ENCODE measurements at places on chromosomes 2 and 18.

- no peak for DNase-seq
Measured at GRCh38 chr2:21041943-21042707, 1.7 kb downstream of the APOB start.

- DNase-seq = no peak
Measured at GRCh38 chr2:3183766-3184165, 193.9 kb downstream of the EIPR1 start.

- no peak for DNase-seq
Measured at GRCh38 chr2:98487806-98488189, 43.1 kb downstream of the INPP4A start.

DNA sequence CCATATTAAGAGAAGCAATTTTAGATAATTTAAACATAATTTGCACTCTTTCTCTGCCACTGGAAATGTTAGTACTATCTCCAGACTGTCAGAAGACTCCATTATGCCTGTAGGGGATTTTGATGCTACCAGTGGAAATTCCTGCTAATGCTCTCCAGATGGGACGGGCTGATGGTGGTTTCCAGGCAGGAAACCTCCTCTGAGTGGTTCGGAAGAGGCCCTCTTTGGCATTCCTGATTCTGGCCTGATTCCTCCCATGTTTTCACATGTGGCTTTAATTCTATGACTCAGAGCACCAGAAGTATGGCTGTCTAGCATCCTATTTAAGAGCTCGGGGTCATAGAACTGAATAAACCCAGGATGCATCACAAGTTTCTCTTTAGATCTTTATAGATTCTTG lies 70.9 kb upstream of the ST6GAL2 start:
- no peak for DNase-seq

GRCh38 chr2:38718601-38719000 lies 32.6 kb downstream of the SRSF7 start:
- DNase-seq = no peak

DNA sequence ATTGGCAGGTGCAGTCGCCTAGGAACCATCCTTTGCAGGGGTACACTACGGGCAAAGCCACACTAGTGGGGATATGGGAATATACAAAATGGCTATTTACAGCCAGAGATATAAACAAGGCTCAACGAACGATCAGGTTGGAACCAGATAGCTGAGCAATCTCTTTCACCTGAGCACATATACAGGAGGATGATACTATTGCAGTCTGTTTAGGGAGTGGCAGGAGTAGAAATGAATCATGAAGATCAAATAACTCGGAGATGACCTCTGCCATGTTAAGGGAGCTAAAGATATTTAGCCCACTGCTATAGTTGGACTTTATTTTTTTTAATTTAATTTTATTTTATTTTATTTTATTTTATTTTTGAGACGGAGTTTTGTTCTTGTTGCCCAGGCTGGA lies 33.8 kb downstream of the TEX44 start:
- DNase-seq = no peak

GRCh38 chr2:31054842-31055388 lies 83.3 kb downstream of the GALNT14 start:
- no peak for DNase-seq

DNA sequence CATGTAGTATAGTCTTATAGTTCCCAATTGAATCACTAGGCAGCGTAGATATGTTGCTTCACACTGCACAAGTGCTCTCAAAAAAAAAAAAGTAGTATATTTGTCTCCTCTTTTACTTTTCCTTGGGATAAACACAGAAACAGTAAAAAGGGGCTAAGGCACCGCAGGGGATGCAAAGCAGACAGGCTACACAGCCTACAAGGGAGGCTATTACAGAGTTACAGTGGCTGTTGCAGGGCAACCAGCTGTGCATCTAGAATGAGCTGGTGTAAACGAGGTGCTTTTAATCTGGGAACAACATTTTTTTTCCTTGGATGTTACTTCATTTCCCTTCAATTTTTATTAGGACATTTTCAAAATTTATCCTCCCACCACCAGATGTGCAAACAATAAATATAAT lies 1934.7 kb upstream of the CELF4 start:
- no peak for DNase-seq

DNA sequence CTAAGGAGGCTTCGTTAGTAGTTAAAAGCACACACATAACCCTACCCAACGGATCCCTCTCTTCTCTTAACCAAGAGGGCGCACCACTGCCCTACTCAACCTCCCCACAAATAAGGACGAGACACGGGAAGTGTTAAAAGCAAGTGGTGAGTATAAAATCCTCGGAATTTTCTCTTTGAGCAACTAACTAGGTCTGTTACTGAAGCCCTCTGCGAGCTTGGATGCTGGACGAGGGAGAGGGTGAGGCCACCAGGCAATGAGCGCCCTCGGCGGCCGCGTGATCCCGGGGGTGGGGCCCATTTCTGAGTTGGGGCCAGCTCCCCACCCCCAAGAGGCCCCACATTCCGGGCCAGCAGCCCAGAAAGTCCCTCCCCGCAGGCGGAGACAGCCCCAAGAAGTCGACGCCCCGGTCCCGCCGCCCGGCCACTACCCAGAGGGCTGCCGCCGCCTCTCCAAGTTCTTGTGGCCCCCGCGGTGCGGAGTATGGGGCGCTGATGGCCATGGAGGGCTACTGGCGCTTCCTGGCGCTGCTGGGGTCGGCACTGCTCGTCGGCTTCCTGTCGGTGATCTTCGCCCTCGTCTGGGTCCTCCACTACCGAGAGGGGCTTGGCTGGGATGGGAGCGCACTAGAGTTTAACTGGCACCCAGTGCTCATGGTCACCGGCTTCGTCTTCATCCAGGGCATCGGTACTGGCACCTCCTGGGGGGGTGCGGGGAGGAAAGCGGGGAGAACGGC lies at the start of gene CYBRD1:
CYBRD1 (plus strand) TSS at position 423 of the 736 bp plus-strand sequence; CDS start at position 495, 72 bp downstream.
- DNase-seq = peak; percentile 11

GRCh38 chr2:71742953-71743601 lies 289.7 kb downstream of the DYSF start:
- no peak for DNase-seq

DNA sequence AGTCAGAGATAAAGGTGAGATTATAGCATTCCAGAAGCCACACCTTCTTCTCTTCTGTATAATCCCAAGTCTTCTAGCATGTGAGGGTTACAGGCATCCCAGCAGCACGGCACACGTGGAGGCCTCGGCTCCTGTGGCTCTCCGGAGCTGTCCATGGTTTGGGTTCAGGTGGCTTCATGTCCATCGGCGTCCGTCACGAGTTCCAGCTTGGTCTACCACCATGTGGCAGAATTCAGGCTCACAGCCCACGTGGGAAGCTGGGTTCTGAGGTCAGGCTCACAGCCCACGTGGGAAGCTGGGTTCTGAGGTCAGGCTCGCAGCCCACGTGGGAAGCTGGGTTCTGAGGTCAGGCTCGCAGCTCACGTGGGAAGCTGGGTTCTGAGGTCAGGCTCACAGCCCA lies 378.3 kb upstream of the SALL3 start:
- DNase-seq = no peak

DNA sequence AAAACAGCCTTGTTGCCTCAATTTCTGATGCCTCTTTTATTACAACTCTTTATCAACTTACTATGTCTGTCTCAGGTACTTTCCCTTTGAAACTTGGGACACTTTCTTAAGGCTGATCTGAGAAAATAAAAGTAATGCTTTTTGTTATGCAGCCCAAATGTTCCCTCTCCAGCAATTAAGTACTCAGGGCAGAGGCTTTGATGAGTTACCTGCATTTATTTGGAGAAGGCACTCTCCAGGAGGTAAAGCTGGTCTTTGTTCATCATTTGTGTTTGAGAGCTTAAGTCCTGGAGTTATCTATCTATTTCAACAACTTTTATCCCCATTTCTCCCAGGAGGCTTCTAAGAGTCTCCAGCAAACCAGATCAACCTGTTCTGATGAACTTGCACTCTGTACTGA lies 259.2 kb downstream of the ASXL3 start:
- DNase-seq = no peak

DNA sequence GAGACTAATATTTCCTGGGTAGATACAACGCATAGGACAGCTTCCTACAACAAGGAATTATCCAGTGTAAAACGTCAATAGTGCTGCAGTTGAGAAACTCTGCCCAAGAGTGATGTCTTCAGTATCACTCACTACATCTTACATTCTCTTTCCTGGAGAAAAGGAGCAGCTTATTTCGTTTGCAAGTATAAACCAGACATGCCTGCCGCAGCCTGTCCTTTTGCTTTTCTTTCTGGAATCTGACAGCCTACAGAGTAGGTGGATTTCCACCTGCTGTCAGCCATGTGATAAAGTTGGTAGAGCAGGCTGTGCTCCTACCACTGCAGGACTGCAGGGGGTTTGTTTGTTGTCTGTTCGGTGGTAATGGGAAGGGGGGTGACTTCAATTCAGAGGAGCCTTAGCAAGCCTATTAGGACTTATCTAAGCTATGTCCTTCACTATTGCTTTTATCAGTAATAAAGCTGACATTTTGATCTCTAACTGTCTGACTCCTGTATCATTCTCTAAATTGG lies 439.1 kb downstream of the GRB14 start:
- DNase-seq = no peak

- DNase-seq = no peak
Measured at GRCh38 chr2:131673400-131674173, 145.9 kb downstream of the CCDC74A start.

- no peak for DNase-seq
Measured at GRCh38 chr2:185475914-185476313, 262.7 kb upstream of the FSIP2 start.

- no peak for DNase-seq
Measured at GRCh38 chr2:202042444-202042843, 8.8 kb downstream of the FZD7 start.

DNA sequence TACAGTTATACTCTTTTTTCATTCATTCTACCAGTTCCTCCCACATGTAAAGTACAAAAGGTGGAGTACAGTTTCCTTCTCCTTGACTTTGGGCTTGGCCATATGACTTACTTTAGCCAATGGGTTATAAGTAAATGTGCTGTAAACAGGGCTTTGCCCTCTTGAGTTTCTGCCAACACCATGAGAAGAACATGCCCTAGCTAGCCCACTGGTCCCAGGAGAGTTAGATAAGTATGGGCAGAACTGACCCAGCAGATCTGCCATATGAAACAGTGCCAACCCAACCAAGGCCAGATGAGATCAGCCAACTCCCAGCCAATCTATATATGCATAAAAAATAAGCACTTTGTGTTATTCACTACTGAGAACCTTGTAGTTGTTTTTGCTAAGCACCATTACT lies 25.5 kb downstream of the ZC3H8 start:
- DNase-seq = no peak

DNA sequence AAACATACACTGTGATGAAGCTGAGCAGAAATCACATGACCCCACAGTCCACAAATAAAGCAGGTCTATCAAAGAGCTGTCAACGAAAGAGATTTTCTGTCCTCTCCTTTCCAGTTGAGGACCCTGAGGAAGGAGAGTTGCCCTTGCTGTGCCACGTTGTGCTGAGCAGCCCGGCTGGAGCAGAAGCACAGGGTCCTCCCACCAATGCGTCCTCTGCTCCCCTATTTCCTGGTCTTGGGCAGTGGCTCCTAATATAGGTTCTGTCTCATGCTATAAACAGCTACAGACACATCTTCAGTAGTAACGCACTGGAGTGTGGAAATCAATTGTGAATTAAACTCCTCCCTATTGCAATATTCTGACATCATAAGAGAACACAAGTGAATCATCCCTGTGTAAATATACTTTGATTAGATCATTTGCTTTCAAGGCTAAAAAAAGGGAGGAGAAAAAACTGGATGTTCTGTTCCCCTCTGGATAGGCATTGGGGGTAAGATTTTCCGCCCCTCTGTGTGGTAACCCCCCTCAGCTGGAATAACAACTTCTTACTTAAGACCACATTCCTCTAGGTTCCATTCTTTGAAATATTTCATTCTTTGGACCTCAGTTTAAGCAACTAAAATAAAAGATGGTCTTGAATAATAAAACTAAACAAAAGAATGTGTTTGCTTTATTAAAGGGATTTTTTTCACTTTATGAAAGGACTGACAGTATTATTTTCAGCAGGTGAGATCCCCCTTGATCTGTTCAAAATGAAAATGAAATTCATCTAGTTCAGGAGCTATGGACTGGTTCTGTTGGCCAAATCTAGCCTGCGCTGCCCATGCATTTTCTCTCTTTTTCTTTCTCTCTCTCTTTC lies 8.3 kb upstream of the RHOB start:
- no peak for DNase-seq

- DNase-seq = no peak
Measured at GRCh38 chr18:49846361-49846662, 33.0 kb upstream of the ACAA2 start.

DNA sequence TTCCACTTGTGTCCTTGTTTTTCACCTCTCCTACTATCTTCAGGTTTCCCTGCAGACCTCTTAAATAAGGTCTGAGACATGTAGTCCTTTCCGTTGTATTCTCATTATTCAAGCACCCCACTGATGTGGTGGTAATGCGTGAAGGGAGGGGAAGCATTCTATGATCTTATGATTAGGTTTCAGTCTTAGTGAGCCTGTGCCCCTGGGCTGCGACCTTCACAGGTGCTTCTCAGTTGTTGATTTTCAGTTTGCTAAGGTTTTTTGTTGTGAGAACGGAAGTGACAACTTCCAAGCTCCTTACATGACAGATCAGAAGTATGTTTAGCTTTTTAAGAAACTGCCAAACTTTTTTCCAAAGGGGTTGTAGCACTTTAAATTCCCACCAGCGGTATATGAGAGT lies 41.3 kb downstream of the VPS54 start:
- DNase-seq = no peak

DNA sequence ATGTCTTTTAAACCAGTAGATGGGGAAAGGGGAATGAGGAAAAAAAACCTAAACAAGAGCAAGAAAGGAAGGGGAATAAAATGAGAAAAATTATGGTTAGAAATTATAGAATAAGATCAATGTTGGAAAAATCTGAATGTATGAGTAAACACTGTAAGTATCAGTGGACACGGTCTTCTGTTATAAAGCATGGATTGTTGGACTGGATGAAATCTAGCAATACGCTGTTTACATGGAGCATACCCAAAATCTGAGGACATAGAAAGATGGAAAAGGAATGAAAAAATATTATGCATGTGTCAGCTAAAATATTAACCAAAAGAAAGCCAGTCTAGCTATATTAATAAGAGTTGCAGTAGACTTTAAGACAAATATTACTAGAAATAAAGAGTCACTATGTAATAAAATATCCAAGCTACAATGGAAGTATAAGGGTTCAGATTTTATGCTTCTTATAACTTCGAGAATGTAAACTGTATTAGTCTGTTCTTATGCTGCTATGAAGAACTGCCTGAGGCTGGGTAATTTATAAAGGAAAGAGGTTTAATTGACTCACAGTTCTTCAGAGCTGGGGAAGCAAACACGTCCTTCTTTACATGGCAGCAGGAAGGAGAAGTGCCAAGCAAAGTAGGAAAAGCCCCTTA lies 32.4 kb downstream of the DDX1 start:
- DNase-seq = no peak

DNA sequence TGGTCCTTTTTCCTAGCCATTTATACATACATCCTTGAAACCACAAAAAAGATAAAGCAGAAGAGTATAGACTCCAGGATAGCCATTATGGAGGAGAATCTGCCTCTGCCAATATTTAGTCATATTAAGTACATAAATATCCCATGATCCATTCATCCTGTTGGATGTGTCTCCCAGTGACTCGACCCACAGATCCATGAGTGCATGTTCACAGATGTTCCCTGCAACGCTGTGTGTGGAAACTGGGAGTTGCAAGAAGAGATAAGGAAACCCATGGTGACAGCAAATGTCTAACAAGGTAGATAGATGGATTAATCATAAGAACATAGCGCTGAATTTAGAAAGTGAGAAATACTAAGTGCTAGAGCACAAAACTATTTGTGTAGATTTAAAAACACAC lies 34.5 kb downstream of the STK39 start:
- DNase-seq = no peak

Data from esophagus squamous epithelium (tissue), 5 donors.